Motor neuron (in vitro differentiated cells): ENCODE measurements at places on chromosomes 3 and 15. TPM values are rescaled to one million over a fixed set of nuclear protein-coding genes. Genes with fewer than 3 reads are reported as not detected.

Gene CAMK2N2
- total RNA-seq = 0.31 TPM in 1 of 2 replicates, not detected in the other

DNA sequence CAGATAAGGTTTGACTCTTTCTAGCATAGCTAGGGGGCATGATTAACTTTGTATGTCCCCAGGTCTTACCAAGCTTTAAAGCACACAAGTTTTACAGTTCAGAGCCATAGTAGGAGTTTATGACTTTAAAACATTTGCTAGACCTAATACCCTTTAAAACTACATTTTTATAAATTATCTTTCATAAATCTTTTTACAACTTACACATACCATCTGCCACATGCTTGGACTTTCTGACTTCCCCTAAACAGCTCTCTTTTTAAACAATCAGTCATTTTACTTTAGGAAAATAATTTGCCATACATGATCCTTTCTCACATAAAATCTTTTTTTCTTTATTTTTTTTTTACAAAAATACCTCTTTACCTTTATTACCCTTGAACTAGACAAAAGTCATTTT lies 735.3 kb upstream of the CADM2 start:
- no peak for ATAC-seq

Gene COLQ
- 2.5 and 3.9 TPM in 2 replicates for total RNA-seq

Gene ATG7
- 26.5 and 39.5 TPM in 2 replicates for total RNA-seq

DNA sequence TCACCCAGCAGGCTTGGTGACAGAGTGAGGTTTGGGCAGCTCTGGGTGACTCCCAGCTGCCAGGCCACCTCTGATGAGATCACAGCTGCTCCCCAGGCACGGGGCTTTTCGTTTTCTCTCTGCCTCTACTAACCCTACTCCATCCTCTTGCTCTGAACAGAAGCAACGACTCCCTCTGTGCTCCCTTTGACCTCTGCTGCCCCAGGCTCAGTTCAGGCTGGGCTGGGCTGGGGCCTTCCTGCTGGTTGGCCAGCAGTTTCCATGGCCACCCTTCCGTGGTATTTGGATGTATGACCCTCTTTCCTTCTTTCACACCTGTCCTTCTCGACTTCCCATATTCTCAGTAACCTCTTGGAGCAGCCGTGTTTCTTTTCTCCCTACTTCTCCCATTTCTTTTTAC lies 8.6 kb downstream of the RGMA start:
- ATAC-seq = peak; percentile 22

DNA sequence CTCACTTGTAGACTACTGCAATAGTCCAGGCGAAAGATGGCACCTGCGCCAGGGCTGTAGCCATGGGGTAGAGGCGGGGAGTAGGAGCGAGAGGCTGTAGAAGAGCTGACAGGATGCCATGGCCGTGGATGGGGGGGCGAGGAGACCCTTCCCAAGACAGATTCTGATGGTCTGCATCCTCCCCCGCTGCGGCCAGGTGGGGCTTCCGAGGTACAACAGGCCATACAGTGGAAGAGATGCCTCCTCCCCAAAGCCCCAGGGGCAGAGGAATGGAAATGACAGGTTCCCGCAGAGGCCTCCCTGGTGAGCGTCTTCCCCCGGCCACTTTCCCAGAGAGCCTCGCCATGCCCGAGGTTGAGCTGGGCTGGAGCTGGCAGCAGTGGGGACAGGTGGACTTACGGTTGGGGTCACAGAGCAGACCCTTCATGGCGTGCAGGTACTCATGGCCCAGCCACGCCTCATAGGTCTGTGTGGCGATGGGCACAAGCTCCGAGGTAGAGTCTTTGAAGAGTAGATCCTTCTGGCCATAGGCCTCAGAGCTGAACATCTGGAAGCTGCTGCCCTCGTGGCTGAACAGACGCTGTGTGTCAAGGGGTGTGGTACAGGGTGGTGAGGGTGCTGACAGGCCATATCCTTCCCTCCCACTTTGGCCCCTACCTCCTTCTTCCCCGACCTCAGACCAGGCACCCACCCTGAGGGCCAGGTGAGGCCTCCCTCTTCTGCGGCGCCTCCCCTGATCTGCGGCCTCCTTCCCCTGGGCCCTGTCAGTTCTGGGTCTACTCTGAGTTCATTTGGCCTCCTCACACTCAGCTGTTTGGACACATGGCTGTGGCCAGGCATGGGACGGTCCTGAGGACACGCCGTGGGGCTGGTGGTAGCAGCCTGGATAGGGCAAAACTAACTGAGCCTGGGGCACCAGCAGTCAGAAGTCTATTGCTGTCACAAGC lies 13.6 kb downstream of the MELTF start:
- no peak for ATAC-seq

DNA sequence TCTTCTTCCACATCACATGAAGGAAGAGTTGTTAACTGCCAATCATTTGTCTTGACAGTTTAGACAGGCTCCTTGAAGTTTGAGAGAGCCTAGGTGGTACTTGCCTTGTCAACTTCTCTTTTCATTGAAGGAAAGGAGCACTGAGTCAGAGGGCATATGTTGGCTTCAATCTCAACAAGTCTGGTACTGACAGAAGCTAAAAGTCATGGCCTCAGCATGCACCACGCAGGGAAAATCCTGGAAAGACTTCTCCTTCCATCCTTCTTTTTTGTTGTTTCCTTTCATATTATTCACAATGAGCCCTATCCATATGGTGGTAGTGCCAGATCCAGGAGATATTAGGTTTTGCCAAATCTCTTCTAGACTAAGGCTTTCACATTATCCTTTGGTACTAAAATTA lies 1272.5 kb downstream of the ROBO1 start:
- no peak for ATAC-seq

DNA sequence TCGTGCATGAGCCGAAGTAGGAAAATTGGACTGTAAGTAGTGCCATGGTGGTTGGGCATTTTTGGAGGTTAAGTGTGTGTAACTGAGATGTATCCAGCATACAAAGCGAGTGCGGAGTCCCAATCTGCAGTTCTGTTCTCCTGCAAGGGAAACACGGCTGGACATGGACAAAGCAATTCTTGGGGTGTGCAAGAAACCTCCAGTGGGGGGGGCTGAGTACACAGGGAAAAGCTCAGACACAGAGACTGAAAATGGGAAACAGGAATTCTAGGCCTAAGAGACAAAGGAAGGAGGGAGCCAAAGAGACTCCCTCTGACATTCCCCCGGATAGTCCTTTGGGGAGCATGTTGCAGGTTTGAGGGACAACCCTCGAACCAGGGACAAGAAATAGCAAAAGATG lies 83.2 kb upstream of the PLSCR4 start:
- peak; percentile 47 for ATAC-seq

- no peak for ATAC-seq
Measured at GRCh38 chr3:71949442-71949841, 164.5 kb upstream of the PROK2 start.

GRCh38 chr3:37301980-37302708 lies 127.8 kb upstream of the LRRFIP2 start:
- peak; percentile 92 for ATAC-seq

GRCh38 chr15:48413304-48413703 lies 82.1 kb downstream of the DUT start:
- ATAC-seq = no peak

Gene TLNRD1
- total RNA-seq = 5.0 and 6.7 TPM in 2 replicates

DNA sequence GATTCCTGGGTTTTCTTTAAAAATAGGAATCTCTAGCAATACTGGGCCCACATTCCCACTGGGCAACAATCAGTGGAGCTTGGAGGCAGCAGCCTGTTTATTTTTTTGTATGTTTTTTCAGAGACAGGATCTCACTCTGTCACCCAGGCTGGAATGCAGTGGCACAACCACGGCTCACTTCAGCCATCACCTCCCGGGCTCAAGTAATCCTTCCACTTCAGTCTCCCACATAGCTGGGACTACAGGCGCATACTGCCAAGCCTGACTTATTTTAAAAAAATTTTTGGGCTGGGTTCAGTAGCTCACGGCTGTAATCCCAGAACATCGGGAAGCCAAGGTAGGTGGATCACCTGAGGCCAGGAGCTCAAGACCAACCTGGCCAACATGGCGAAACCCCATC lies 29.1 kb upstream of the GNB5 start:
- ATAC-seq = no peak

GRCh38 chr15:75008221-75008625 lies 12.9 kb downstream of the SCAMP5 start:
- no peak for ATAC-seq

DNA sequence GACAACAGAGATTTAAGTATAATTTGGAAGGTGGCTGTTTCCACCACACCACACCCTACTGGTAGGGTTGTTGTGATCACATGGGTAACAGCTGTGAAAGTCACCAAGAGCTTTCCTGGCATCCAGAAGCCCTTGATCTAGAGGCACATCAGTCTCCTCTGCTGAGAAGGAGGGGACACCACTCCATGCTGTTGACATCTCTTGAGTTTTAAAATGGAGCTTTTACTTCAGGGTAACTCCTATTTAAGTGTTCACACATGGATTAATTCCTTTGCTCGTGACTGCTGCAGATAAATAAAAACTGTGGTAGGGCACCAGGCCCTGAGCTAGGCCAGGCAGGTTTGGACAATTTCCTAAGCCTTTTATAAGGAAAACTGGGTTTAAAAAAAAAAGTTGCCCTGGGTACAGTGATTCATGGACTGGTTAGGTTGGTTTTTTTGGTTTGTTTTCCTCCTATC lies 7.5 kb downstream of the EXOSC7 start:
- peak; percentile 71 for ATAC-seq

DNA sequence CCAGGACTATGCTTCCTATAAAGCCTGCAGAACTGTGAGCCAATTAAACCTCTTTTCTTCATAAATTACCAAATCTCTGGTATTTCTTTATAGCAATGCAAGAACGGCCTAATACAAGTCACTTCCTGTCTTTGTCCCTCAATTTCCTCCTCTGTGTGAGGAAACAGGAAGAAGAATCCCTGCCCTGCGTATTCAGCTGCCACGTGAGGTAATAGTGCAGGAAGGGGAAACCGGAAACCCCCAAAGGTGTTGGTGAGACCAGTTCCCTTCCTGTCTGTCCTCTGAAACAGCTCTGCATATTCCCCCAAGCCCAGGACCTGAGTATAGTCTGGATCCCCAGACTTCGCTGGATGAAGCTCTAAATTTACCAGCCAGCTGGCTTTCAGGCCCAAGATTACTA lies 18.1 kb upstream of the PTPN23 start:
- ATAC-seq = no peak

- ATAC-seq = peak; percentile 73
Measured at GRCh38 chr3:156750191-156750873, 75.8 kb upstream of the LEKR1 start.

DNA sequence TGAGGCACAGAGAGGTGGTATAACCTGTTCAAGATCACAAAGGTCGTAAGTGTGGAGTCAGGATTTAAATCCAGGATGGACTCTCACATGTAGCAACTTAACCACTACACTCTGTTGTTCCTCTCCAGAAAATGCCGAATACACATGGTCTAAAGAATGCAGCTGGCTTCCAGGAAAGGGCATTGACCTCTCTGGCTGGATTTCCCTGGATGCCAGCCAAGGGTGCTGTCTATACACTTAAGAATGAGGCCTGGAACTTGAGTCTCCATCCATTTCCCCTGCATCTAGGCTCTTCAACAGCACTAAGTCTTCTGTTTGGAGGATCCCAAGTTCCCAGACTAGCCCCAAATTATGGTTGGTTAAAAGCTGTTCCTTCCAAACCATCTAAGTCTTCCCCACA lies 60.5 kb downstream of the CERS3 start:
- ATAC-seq = no peak

- ATAC-seq = peak; percentile 13
Measured at GRCh38 chr15:57330619-57331340, 45.5 kb upstream of the CGNL1 start.

Gene CYP11A1
- total RNA-seq = 1.1 and 1.3 TPM in 2 replicates

DNA sequence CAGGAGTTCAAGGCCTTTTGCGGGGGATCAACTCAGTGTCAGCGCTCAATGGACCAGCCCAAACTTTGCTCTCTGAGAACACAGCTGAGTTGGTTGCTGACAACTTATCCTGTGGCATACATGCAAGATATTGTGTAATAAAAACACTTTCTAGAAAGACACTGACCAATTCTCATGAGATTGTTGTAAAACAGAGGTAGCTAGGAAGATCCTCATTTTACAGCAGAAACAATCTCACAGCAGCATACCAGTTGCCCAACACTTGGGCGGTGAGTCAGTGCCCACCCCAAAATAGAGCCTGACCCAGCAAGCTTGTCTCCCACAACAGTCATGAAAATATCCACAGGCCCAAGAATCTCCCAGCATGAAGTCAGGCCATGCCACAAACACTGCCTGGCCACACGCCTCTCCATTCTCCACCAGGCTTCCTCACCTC lies 18.2 kb downstream of the KLHL6 start:
- no peak for ATAC-seq

GRCh38 chr3:143794793-143795462 lies 53.3 kb downstream of the SLC9A9 start:
- no peak for ATAC-seq

Gene CFAP92
- 0.98 and 1.4 TPM in 2 replicates for total RNA-seq

DNA sequence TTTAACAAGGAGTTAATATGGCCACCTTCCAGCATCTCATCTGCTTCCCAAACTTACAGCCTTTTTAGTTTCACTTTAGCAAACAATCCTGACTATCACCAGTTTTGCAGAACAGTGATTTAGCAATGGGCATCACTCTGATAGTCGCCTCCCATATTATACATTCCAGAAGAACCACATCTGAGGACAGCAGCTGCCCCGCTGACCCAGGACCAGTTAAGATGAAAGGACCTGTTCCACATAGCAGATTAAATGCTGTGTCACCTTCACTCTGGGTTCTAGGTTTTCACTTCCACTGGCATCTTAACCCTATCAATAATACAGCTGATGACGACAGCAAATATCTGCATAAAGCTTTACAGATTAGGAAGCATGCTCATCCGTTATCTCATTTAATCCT lies 99.8 kb downstream of the TRIM69 start:
- ATAC-seq = no peak

- ATAC-seq = no peak
Measured at GRCh38 chr3:30551266-30551665, 55.1 kb upstream of the TGFBR2 start.

Gene STRC
- total RNA-seq = 0.57 and 3.0 TPM in 2 replicates

GRCh38 chr3:126654571-126655383 lies at the start of gene TXNRD3:
Gene TXNRD3 (minus strand): TSS chr3:126655124.
- ATAC-seq = peak; percentile 92

Gene ROBO1
- 63.8 and 66.2 TPM in 2 replicates for total RNA-seq
